ENCODE measurements at places on chromosomes 2 and 18.

- no peak for DNase-seq
These were observed 128.5 kb upstream of the LGALSL start for GRCh38 chr2:64325477-64325851.

DNA sequence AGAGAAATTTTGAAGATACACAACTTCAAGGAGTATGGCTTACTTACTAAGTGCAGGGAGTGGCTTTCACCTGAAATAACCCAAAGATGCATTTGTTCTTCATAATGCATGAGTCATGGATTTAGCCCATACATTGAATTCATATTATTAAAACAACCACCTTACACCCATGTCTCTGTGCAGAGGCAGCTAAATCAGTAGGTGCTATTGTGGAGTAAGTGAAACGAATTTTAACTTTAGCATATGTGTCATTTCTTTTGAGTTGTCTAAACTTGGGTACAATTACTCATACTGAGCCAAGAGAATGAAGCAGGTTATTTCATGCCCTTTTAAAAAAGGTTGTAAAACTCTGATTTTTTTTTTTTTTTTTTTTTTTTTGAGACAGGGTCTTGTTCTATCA, 11.0 kb upstream of the ANKRD29 start:
- no peak for DNase-seq

GRCh38 chr2:206443735-206444527, 599 bp downstream of the ADAM23 start:
- DNase-seq = no peak

DNA sequence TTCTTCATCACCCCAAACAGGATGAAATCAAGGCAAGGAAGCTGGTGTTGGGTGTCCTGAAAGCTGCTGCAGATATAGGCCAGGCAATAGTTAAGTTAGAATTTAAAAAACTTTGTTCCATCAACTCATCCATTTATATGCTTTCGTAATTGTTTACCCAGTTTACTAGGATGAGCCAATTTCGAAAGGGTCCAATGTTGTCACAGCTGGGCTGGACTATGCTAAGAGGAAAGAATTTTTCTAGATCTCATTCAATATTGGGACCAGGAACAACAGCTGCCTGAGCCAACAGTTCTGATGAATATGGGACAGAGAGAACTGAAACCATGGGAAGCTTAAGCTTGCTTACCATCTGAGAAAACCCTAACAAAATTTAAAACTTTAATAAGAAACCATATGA, 21.6 kb upstream of the SP3 start:
- no peak for DNase-seq

DNA sequence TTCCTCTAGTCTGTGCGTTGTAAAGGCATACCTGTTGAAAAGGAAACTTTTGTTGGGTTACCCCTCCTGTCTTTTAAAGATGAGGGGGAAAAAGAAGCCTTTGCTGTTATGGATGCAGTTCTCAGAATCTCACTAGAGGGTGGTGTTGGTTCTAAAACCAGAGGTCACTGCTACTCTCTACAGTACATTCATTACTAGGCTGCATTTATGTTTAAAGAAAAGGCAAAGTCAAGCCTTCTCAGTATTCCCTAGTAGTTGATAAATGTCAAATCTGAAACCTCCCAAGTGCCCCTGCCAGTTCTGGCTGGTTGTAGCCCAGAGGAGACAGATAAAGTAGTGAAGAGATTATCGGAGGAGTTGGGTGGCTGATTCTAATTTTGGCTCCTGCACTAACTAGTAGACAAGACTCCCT, 1.4 kb upstream of the PLCL1 start:
- no peak for DNase-seq

GRCh38 chr18:50457639-50458038, 82.8 kb downstream of the SKA1 start:
- no peak for DNase-seq

GRCh38 chr2:239087046-239087710, 239.3 kb downstream of the TWIST2 start:
- DNase-seq = no peak

- no peak for DNase-seq
These were observed 79.5 kb upstream of the ALPP start for GRCh38 chr2:232299084-232299483.

GRCh38 chr18:14085770-14086457, 46.3 kb downstream of the ZNF519 start:
- no peak for DNase-seq

DNA sequence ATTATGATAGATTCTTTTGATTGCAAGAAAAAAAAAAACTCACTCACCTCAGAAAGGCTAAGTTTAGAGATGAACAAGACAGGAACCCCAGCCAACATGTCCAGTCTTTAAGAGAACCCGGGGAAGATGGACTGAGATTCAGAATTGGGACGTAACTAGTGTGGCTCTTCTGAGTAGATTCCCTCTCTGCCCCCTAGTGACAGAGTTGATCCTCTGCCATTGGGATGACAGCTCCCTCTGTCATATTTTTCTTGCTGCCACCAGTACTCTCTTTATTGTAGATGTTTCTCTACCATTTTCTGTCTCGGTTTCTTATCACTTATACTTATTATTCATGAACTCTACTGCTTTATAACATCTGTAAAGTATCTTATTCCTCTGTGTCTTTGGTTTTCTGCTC, 77.7 kb downstream of the GULP1 start:
- DNase-seq = peak; percentile 2

DNA sequence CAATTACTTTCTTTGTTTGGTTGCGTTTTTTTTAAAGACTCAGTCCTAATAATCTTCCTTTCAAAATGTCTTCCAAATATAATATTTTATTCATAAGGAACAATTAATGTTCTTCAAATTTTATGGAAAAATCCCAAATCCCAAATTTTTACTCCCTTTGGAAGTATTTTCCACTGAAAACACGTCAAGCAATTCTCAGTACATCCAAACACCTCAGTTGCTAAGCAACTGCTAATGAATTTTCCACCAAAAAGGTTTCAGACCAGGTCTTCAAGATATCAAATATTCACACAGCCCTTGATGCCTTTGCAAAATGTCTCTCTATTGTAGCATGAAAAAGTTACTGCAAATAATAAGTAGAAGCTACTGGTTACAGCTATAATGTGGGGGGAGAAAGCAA, 140.1 kb downstream of the DSEL start:
- no peak for DNase-seq

GRCh38 chr2:106085181-106085940, 108.7 kb downstream of the UXS1 start:
- DNase-seq = no peak

GRCh38 chr2:23312996-23313606, 71.9 kb upstream of the KLHL29 start:
- DNase-seq = peak; percentile 20

DNA sequence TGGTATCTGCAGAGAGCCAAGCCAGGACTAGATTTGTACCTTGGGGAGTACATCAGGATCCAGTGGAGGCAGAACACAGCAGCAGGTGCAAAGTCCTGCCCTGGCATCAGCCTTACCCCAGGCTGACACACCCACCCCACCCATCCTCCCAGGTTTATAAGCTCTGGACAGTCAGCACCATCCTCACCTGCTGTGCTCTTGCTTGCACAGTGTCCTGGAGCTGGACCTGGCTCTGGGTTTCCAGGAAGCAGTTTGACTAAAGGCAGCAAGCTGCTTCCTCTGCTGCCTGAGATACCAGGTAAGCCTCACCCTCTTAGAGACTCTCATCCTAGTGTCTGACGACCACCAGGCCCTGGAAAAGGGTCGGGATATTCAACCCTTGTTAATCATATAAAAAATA, at the start of gene SULT1C3:
Gene SULT1C3 (plus strand): TSS at position 183 of the 400 bp plus-strand sequence. CDS start 7,227 bp downstream, outside the sequence.
- no peak for DNase-seq

DNA sequence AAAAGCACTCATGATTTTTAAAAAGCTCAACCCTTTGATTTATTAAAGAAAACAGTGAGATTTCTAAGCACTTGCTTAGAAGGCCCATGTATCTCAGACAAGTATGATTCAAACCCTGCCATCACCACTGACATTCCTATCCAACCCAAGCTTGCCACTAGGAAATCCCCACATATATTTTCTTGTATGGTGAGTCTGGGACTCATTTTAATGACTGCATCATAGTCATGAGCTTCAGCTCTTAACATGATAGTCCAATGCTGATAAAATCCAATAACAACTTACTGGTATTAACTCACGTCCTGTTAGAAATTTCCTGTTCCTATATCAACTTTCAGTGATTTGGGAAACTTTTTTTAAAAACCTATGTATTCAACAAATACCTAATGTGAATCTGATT, 39.4 kb upstream of the NCKAP5 start:
- DNase-seq = no peak

DNA sequence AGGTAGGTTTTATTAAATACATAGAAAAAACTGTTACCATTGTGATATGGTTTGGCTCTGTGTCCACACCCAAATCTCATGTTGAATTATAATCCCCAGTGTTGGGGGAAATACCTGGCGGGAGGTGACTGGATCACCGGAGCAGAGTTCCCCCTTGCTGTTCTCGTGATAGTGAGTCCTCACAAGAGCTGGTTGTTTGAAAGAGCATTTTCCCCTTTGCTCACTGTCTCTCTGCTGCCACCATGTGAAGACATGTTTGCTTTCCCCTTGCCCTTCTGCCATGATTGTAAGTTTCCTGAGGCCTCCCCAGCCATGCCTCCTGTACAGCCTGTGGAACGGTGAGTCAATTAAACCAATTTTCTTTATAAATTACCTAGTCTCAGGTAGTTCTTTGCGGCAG, 352.7 kb upstream of the SLC39A10 start:
- no peak for DNase-seq

GRCh38 chr18:32048507-32049091, 30.0 kb downstream of the RNF125 start:
- DNase-seq = no peak

DNA sequence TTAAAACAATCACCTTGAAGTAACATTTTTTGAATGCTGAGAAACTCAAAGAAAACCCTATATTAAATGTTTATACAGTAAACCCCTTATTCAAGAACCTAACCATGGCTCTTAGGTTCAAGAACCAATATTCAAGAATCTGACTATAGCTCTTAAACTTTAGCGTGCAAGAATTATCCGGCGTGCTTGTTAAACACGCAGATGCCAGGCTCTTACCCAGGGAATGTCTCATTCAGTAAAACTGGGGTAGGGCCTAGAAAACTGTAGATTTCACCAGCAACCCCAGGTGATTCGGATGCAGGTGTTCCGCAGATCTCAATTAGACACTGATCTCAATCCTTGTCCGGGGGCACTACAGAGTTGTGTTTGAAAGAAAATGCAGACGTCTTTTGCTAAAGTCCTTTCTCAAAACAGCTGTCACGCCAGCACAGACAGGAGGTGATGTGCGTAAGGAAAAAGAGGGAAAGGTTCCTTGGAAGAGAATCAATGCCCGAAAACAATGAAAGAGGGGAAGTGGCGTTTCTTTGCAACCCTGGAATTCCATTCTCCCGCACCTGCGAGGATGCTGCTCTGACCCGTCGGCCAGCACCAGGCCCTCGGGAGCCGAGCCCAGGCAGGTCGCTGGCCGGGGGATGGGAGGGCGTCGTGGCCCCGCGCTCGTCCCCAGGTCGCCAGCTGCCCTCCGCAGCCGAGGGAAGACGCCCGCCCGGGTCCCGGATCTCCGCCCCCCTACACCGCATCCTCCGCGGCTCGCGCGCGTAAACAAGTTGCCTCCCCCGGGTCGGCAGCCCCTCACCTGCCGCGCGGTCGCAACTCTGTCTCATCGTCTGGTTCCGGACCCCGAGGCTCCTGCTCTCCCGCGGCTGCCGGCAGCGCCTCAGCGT, 851 bp downstream of the EIF2AK3 start:
- no peak for DNase-seq

DNA sequence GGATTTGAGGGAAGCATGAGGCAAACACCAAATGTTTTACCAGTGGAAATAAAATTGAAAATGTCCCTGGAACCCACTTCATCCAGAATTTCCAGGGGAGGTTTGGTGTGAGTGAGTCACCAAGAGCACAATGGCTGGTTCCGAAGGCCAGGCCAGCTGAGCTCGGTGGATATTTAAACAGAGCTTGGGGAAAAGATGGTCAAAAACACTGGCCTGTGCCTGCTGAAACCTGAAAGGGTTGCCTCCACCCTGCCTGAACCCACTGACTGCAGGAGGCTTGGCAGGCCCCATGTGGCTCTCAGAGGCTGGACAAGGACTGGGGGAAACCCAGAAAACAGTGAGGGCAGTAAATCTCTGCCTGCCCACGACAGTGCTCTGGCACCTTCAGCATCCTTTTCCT, 93.9 kb downstream of the TTC32 start:
- DNase-seq = no peak

DNA sequence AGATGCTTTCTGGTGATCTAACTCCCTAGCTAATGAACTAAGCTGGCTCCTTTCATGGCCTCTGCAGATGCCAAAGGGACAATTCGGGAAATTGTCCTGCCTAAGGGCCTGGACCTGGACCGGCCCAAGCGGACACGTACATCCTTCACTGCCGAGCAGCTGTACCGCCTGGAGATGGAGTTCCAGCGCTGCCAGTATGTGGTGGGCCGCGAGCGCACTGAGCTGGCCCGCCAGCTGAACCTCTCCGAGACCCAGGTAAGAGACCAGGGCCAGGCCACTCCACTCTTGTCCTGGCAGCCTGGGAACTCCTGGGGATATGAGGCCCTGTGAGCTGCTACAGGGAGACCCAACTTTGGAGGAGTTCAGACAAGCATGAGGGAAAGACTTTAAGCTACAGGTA, 14.7 kb upstream of the ATP6V1B1 start:
- no peak for DNase-seq

DNA sequence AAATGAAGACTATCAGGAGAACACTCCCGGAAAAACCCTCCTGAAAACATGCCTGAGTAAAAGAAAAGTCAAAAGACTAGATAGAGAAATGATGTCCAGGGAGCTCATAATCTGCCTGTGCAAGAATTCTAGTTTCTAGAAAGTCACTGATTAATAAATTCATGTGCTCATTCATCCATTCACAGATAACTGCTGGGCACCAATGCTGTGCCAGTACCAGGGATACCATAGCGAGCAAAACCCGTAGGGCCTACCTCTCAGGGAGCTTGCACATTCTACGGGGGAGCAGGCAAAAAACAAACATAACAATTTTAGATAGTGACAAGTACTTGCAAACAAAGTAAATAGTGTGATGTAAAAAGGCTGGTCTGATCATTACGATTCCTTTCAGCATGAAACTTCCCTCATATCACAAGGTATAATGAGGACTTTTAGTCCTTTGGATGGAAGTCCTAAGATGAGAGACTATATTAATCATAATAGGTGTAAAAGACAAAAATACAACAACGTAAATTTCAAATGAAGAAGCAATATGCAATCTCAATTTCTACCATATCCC, 289.9 kb downstream of the AFF3 start:
- DNase-seq = no peak

DNA sequence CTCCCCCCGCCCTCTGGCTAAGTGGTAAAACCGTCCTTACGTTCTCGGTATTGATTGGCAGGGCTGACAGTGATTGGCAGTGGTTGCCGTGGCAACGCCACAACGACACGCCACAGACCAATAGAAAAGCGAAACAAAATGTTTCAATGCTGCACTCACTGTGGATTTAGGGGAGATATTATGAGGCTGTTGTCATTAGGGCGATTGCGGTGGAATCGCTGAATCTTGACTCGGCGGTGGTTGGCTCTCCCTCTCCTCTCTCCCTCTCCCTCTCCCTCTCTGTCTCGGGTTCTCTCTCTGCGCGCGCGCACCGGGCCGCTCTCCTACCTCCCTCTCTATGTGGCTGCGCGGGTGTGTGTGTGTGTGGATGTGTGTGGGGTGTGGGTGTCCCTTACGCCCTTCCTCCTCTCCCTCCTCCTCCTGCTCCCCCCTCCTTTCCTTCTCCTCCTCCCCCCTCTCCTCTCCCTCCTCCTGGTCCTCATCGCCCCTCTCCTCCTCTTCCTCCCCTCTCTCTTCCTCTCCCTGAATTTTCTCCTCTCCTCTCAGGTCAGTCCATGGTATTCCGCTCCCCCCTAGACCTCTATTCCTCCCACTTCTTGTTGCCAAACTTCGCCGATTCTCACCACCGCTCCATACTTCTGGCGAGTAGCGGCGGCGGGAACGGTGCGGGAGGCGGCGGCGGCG, at the start of gene SIX3:
Gene SIX3 (plus strand): TSS at position 152 of the 684 bp plus-strand sequence. CDS start 403 bp downstream, at position 555.
- DNase-seq = peak; percentile 42

GRCh38 chr2:132443106-132443505, 26.5 kb downstream of the GPR39 start:
- DNase-seq = no peak

Data from GM18507 (cell line).